Activated gamma-delta T cell treated with anti-CD3 and anti-CD28 coated beads, Interleukin-2, amount 50 U/mL, for 16 hours (primary cell): ENCODE measurements at places on chromosomes 5 and 9.

GRCh38 chr5:120465436-120465961, 1.4 kb downstream of the PRR16 start:
- DNase-seq: no peak

GRCh38 chr9:130276121-130276520, 10.6 kb downstream of the HMCN2 start:
- no peak for DNase-seq

- no peak for DNase-seq
Observed at GRCh38 chr9:92846662-92847145, 31.1 kb downstream of the ZNF484 start.

- DNase-seq: no peak
Observed at GRCh38 chr9:12956261-12956660, 181.4 kb downstream of the LURAP1L start.

- DNase-seq: no peak
Observed at GRCh38 chr9:8769153-8769552, 969.6 kb upstream of the DMAC1 start.

GRCh38 chr5:38533286-38534155, 22.9 kb downstream of the LIFR start:
- DNase-seq: no peak

DNA sequence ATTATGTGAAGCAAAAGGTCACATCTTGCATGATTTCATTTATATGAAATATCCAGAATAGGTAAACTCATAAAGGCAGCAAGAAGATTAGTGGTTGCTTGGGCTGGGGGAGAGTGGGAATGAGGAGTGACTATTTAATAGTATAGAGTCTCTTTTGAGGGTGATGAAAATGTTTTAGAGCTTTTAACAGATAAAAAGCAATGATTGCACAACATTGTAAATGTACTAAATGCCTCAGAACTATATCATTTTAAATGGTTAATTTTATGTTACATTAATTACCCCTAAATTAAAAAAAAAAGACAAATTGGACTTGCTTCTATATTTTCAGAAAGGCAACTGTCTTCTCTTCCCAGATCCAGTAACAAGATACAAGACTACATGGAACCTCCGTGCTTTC, 21.9 kb upstream of the TTC39B start:
- no peak for DNase-seq

DNA sequence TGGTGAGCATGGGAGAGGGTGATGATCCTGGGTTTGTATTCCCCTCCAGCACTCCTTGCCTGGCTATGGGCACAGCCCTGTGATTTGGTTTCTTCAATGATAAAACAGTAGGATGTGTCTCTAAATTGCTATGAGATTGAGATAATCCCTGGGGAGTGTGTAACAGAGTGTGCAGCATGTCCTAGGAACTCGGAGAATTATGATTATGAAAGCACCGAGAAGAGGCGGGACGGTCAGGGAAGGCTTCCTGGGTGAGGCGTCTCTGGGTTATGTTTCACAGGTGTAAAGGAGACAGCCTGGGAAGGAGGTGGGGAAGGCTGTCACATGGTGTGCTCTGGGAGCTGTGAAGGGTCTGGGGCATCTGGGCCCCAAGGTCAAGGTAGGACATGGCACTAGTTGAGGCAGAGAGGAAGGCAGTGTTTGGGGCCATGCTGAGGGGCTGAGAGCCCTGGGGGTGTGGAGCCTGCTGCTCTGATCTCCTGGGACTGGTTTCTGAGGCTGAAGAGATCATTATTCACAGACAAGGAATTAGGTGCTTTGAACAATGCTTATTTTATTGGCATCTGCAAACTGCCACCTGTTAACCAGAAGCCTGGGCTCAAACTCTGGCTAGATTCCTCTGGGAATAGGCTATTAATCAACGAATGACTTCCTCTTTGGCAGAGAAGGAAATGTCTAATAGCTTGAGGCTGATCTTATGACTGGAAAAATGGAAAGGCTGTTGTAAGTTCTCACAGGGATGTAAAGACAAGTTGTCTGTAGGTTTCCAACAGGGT, 73.8 kb upstream of the IL12B start:
- no peak for DNase-seq

- DNase-seq: no peak
Observed at GRCh38 chr5:65620021-65620420, 4.1 kb downstream of the TRIM23 start.

DNA sequence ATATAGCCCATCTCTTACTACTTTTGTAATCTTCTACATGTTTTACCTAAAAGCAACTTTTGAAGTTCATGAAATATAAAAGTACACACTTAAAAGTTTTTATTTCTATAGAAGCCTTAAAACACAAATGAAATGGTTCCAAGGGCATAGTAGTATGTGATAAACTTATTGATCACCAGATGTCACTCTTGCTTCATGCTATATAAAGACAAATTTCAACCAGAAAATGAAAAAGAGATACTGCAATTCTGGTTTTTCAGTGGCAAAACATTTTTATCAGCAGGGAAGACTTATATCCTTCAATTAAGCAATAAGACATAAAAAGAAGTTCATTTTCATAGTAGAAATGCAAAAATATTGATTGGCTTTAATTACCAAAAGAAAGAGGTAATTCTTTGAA, 69.4 kb upstream of the FBXL17 start:
- DNase-seq: no peak

DNA sequence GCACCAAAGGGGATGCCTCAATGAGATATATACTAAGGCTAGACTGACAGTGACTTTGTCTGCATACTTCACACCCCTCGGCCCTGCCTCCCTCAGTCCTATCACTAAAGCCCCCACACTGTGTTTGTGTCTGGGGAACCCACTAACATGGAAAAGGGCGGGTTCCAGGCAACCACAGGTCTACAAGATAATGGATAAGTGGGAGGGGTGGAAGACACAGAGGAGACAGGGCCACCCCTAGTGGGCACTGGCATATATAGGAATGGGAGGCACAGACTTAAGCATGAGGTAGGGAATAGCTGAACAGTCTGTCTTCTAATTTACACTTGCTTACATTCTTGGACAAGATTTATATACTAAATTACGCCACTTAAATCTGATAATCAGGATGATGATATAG, 74.0 kb downstream of the SLIT3 start:
- DNase-seq: no peak

DNA sequence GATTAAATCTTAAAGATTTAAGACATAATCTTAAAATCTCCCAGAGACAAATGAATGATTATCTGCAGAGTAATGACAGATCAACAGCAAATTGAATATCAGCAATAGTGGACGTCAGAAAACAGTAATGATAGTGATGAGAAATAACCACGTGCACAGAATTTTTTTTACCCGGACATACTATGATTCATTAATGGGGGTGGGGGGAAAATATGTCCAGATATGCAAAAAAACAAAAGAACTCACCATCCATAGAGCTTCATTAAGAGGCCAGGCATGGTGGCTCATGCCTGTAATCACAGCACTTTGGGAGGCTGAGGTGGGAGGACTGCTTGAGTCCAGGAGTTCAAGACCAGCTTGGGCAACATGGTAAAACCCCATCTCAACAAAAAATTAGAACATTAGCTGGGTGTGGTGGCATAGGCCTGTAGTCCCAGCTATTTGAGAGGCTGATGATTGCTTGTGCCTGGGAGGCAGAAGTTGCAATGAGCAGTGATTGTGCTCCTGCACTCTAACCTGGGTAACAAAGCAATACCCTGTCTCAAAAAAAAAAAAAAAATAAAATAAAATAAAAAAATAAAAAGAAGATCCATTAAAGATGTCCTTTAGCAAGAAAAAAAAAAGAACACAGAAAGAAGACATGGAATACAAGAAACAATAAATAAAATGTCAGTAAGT, 30.9 kb upstream of the SHOC1 start:
- DNase-seq: no peak

DNA sequence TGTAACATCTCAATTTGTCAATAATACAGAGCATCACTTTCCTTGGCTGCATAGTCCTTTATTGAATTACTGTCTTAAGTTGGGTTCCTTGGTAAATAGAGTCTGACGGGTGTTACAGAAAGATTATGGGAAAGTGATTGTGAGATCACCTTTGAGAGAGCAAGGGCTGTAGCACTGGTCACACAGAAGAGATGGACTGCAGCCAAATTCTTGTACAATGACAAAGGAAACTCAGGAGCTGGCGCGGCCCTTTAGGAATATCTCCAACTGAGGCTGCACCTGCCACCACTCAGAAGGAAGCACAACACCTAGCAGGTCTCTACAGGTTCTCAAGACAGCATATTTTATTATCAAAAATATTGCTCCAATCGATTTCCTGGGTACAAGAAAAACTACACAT, 350.0 kb upstream of the ISL1 start:
- no peak for DNase-seq

DNA sequence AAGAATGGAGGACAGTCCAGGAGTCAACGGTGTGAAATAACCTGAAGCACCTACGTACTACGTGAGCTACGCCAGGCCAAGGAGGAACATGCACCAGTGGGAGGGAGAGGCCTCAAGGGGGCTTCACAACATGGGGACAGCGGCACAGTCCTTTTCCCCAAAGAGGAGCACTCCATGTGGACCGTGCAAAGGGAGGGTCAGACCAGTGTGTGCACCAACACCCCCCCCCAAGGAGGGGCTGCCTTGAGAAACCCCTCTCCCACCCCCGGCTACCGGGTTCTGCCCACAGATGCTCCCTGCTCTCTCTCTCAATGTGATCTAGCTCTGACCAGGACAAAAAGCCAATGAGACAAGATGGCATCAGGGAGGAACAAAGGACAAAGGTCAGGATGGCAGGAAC, 68.6 kb downstream of the PRRT1B start:
- DNase-seq: no peak

- no peak for DNase-seq
Observed at GRCh38 chr5:66138637-66139317, 5.3 kb upstream of the SREK1 start.

- no peak for DNase-seq
Observed at GRCh38 chr5:96113170-96113939, 151.7 kb upstream of the ELL2 start.

- DNase-seq: no peak
Observed at GRCh38 chr5:83632874-83633273, 87.8 kb downstream of the HAPLN1 start.

- no peak for DNase-seq
Observed at GRCh38 chr5:92553326-92553725, 1027.7 kb downstream of the NR2F1-AS1 start.

GRCh38 chr5:160542840-160543239, 121.2 kb downstream of the PTTG1 start:
- no peak for DNase-seq

GRCh38 chr5:10702040-10702629, 58.9 kb downstream of the DAP start:
- DNase-seq: no peak

DNA sequence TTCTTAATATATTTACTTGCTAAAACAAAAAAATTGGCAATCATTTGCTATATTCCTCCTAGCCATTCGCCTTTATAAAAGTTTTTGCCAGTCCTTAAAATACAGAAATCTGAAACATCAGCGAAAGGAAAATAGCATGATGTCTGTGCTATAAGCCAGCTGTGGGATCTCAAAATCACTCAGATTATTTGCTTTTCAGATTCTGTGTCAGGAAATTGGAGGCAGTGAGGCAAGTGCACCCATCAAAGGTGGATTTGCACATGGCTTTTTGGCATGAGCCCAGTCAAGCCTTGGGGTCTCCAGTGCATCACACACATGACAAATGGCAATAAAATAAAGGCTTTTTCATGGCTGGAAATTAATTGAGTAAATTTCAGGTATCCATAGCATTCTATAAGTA, 196.8 kb upstream of the DAPK1 start:
- no peak for DNase-seq

GRCh38 chr9:109901201-109901600, 121.2 kb downstream of the PALM2AKAP2 start:
- no peak for DNase-seq

DNA sequence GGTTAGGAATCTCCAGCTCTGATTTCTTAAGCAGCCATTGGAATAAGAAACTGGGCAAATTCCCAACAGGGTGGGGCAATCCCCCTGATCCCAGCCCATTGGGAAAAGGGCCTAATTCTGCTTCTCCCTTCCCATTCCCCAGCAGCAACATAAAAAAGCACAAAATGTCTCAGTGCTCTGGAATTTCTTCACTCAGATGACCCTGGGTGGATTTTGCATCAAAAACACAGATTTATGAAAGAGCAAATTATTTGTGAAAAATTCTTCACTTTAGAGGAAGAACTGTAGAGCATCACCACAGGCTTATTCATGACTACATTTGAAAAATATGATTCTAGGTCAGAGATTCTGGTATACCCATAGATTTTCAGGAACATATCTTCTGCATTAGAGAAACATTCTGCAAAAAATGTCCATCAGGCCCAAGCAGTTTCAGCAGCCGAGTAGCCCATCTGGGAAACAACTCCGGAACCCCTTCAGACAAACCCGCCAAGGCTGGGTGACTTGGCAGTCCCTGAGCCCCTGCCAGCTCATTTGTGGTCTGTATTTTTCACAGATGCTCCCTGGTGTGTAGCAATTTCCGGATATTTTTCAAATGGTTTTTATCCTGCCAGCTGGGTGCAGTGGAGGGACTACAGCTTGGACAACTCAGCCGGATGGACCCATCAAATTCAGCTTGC, 102.1 kb upstream of the RANBP3L start:
- no peak for DNase-seq

DNA sequence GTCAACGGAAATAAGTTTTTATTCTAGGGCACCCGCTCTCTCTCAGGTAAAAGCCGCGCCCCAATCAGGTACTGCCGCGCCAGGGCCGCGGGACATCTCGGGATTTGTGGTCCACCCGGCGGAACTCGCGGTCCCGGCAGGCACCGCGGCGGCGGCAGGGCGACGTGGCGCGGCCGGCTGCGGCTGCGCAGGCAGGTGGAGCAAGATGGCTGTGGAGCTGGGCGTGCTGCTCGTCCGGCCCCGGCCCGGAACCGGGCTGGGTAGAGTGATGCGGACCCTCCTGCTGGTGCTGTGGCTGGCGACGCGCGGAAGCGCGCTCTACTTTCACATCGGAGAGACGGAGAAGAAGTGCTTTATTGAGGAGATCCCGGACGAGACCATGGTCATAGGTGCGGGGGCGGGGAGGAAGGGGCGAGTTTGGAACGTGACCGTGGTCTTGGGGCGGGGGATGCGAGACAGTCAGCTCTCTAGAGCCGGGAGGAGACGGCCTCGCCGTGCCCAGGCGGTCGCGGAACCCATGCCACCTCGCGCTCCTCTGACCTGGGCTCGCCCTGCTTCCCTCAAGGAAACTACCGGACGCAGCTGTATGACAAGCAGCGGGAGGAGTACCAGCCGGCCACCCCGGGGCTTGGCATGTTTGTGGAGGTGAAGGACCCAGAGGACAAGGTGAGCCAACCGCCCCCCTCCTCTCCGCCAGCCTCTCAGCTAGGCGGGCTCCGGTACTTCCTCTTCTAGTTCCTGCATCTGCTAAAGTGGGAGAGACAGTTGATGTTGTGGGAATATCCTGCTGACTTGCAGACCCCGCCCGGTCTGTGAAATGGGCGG, at the start of gene TMED9:
Gene TMED9 (plus strand): TSS at position 194 of the 825 bp plus-strand sequence. CDS start 12 bp downstream, at position 206.
- DNase-seq: peak; percentile 78
